ENCODE measurements at places on chromosomes 6 and 20. TPM values are rescaled to one million over a fixed set of nuclear protein-coding genes. Genes with fewer than 3 reads are reported as not detected.

DNA sequence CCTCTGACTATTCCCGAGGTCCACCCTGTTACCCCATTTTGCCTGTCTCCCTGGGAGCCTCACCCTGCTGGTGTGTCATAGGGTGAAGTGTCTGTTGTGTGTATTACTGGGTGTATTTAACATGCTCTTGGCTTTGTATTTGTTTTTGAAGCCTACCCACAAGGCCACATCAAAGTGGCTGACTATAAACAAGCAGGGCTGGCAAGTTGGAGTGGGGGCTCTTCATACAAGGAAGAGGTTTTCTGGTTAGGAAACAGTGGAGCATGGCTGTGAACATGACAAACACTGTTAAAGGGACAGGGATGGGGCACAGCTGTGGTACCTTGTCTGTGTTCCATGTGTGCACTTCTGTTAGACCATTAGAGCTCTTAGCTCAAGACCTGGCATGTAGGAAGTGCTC, 26.3 kb downstream of the HECA start:
- no peak for DNase-seq

GRCh38 chr6:119233312-119233984, 116.1 kb downstream of the MAN1A1 start:
- DNase-seq, result no peak

Gene TMEM200A
- total RNA-seq, result 0.16 TPM

GRCh38 chr20:21518292-21518991, 4.6 kb upstream of the NKX2-2 start:
- no peak for DNase-seq

DNA sequence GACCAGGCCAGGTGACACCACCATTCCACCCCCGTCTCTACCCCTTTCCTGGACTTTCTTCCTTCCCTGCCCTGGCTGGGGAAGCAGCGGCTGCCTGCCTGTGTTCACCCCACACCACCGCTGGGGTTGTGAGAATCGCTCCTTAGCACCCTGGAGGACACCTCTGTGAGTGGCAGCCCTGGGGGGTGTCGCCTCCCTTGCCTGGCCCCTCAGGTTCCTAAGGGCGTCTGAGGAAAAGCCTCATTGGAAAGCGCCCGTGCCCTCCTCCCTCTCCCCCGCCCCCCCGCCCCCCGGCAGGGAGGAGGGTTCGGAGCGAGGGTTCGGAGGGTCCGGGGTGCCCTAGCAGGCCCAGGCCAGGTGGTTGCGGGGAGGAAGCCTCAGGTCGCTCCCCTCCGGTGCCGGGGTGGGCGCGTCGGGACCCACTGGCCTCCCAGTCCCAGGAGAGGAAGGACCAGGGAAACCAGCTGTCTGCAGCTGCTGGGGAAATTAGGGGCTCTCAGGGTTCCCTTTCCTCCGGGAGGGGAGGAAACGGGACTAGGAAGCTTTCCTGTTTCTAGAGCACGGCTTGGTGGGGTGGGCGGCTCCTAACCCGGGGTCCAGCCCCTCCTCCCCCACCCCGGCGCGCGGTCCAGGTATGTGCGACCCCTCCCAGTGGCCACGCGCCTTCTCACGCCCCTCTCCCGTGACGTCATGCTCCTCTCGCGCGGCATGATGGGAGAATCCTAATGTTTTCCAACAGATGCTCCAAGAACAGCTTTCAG, at the start of gene PHACTR3:
Gene PHACTR3 (plus strand): TSS at position 760 of the 761 bp plus-strand sequence. CDS start 475 bp downstream, outside the sequence.
- DNase-seq, result no peak
